ENCODE measurements at places on chromosomes 2 and 18. TPM values are rescaled to one million over a fixed set of nuclear protein-coding genes. Genes with fewer than 3 reads are reported as not detected.
A peak's percentile ranks its signal among the peaks of the same experiment; 100 is the strongest.

GRCh38 chr2:127573771-127574170 is 38.3 kb downstream of the MYO7B start:
- H3K4me3 ChIP-seq: no peak overlapping the region
- peaks cover 3% of the 10 kb centered on the region for H3K4me1 ChIP-seq
- no peak overlapping the region for H3K27ac ChIP-seq
- no peak for DNase-seq

DNA sequence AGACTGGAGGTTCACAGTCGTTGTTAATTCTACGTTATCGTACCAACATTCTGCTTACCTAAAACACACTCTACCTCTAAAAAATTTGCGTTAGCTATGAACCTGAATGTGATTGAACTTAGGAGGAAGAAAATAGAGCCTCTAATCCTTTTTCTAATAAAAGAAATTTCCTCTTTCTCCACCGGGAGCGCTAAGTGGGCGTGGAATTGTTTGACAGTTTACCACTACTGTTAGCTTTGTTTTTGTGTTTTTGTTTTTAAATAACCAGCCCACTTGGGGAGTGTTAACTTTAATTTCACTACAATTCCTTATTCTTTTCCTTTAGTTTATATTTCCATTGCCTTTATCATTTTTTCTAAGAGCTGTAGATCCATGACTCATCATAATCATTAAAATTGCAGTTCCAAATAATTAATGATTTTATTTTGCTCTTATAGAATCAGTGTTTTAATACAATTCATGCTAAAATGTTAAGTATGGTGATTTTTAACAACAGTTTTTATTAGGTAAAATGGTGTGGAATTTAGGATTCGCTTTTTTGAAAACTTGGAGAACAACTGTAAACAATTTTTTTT is 55.0 kb upstream of the ITM2C start:
- no peaks in the 10 kb centered on the region for H3K27me3 ChIP-seq
- H3K27ac ChIP-seq: no peak overlapping the region
- H3K4me3 ChIP-seq: no peak overlapping the region
- DNase-seq: no peak
- no peaks in the 10 kb centered on the region for H3K4me1 ChIP-seq

- H3K4me1 ChIP-seq: no peaks in the 10 kb centered on the region
- no peak overlapping the region for H3K4me3 ChIP-seq
- no peak for DNase-seq
- H3K36me3 ChIP-seq: no peaks in the 10 kb centered on the region
- no peak overlapping the region for H3K27ac ChIP-seq
- no peaks in the 10 kb centered on the region for H3K27me3 ChIP-seq
These were observed 24.6 kb upstream of the DAW1 start for GRCh38 chr2:227846831-227847230.

DNA sequence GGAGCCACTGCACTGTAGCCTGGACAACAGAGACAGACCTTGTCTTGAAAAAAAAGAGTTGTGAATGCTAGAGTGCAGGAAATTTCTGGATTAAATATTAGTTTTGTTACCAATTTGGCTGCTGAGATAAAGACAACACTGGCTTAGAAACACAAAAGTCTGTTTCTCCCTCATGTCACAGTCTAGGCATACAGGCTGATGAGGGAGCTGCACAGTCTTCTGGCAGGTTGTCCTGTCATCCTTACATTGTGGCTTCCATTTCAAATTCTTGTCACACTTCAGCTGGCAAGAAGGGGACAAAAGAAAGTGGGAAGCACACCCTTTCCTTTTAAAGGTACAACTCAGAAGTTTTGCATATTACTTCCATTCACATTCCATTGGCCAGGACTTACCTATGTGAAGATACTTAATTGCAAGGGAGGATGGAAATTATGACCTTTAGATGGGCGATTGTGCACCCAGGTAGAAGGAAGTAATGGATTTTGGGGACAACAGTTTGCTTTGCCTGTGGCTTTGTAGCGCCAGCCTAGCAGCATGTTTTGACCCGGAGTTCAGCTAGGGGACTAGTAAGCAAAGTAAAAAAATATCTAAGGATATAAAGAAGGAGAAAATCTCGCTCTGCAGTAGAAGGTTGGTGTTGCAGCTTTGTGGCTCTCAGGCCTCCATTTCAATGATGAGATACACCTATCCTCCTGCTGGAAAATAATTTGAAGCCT is 55.9 kb downstream of the SPATS2L start:
- DNase-seq: no peak
- peak overlapping the region; percentile 64 for H3K27ac ChIP-seq
- H3K27me3 ChIP-seq: no peaks in the 10 kb centered on the region
- no peaks in the 10 kb centered on the region for H3K36me3 ChIP-seq
- peaks cover under 1% of the 10 kb centered on the region for H3K4me1 ChIP-seq

- H3K27me3 ChIP-seq: no peaks in the 10 kb centered on the region
- no peaks in the 10 kb centered on the region for H3K4me1 ChIP-seq
- DNase-seq: no peak
- H3K36me3 ChIP-seq: no peaks in the 10 kb centered on the region
- no peak overlapping the region for H3K27ac ChIP-seq
These were observed 909.9 kb upstream of the CHAC2 start for GRCh38 chr2:52857722-52858121.

- H3K4me3 ChIP-seq: no peak overlapping the region
- no peak overlapping the region for H3K27ac ChIP-seq
- no peaks in the 10 kb centered on the region for H3K4me1 ChIP-seq
- H3K36me3 ChIP-seq: no peaks in the 10 kb centered on the region
These were observed 55.9 kb upstream of the ATL2 start for GRCh38 chr2:38432820-38433606.

CDK5R2 gene
- not detected for total RNA-seq

FSIP2 gene
- total RNA-seq: 47.3 TPM

SLC39A10 gene
- 34.4 TPM for total RNA-seq

MALT1 gene
- 12.5 TPM for total RNA-seq
